ENCODE measurements at places on chromosomes 7 and 10.

- no peak for DNase-seq
Observed at GRCh38 chr10:103202319-103202718, 9.2 kb upstream of the NT5C2 start.

- DNase-seq, result no peak
Observed at GRCh38 chr10:5550621-5551530, 26.1 kb downstream of the CALML3 start.

DNA sequence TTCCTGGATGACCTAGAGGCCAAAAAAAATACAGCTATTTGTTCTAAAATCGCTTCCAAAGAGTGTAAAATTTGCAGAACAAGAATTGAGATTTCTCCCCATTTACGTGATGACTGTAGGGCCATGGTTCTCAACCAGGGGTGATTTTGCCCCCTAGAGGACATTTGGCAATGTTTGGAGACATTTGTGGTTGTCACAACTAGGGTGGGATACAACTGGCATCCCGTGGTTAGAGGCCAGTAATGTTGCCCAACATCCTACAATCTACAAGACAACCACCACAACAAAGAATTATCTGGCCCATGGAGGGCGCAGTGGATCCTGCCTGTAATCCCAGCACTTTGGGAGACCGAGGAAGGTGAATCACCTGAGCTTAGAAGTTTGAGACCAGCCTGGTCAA is 22.8 kb upstream of the MALSU1 start:
- DNase-seq, result peak; percentile 66

DNA sequence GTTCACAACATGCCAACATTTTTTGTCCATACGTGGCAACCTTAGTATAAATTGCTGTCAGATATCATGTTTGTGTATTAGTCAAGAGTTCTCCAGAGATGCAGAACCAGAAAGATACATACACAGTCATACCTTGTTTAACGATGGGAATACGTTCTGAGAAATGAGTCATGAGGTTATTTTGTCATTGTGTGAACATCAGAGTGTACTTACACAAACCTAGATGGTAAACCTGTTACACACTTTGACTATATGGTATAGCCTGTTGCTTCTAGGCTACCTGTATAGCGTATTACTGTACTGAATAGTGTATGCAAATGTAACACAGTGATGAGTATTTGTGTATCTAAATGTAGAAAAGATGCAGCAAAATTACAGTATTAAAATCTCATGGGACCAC is 22.3 kb downstream of the ZNF518A start:
- DNase-seq, result no peak

DNA sequence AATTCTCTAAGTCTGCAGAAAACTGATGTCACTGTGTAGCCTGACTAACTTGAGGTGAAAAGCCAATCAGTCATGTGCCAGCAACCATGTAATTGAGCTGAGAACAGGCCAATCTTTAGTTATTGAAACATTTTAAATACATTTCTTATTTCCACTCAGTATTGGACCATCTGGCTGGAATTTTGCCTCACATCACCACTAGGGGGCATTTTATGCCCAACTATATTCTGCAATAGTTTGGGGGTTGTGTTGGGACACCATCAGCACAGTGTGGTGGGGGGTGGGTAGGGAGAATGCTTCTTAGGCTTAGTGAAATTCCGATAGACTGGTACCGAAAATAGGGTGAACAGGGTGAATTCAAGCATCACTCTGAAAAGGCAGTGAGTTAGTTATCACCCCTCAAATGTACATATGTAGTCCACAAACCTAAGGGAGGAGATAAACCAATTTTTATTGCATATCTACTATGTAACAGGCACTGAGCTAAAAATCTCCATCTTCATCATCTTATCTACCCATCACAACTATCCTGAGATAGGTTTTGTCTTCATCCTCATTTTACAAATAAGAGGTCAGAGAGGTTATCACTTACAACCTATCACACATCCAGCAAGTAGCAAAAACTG is 17.8 kb downstream of the NPSR1 start:
- DNase-seq, result peak; percentile 49
